Kidney tubule cell (primary cell): ENCODE measurements at places on chromosomes 3 and 15.

DNA sequence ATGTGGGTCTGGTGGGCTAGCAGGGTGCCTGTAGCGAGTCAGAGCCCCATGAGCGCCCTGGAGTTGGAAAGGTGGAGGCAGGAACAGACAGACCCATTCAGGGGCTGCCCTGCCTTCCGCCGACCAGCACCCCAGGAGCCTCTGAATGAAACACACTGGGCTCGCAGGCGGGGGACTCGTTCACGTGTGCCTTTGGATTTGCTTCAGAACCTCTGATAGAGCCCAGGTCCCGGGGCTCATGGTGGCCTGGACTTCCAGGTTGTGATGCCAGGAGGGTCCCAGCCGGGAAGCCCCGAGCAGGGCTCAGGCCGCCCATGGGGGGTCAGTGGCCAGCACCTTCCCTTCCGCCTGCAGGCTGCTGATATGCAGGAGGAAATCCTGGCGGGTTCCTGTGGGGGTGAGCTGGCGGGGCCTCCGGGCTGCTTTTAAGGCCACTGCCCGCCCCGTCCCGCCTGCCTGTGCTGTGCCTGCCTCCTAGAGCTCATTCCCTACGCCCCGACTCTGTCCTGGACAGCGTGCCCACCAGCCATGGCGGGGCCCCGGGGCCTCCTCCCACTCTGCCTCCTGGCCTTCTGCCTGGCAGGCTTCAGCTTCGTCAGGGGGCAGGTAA lies at the start of gene STAB1:
Gene STAB1, plus strand, starts transcription at position 453 of the 610 bp plus-strand sequence. Its CDS starts 76 bp downstream, at position 529.
- no peak for DNase-seq

- DNase-seq, result no peak
Measured at GRCh38 chr15:31255176-31255510, 71.5 kb upstream of the KLF13 start.

DNA sequence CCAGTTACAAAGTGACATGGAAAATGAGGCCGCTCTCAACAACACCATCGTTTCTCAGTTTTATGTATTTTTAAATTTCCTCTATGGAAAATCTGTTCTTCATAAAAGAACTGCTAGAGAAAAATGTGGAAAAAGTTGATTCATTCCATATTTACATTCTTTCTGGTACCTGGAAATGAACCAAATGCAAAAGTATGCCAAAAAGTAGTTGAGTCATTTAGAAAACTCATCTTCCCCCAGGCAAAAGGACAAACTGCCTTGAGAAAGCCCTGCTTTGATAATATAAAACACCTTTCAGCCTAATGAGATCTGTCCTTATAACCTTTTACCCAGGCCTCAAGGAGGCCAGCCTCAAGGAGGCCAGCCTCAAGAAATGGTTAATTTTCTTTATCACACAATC lies 283.0 kb upstream of the VEPH1 start:
- DNase-seq, result peak; percentile 58

GRCh38 chr3:113151461-113152031 lies 59.8 kb upstream of the BOC start:
- peak; percentile 9 for DNase-seq

- no peak for DNase-seq
Measured at GRCh38 chr15:94443186-94443585, 211.8 kb downstream of the MCTP2 start.

GRCh38 chr15:66573348-66573718 lies 7.5 kb upstream of the LCTL start:
- no peak for DNase-seq

DNA sequence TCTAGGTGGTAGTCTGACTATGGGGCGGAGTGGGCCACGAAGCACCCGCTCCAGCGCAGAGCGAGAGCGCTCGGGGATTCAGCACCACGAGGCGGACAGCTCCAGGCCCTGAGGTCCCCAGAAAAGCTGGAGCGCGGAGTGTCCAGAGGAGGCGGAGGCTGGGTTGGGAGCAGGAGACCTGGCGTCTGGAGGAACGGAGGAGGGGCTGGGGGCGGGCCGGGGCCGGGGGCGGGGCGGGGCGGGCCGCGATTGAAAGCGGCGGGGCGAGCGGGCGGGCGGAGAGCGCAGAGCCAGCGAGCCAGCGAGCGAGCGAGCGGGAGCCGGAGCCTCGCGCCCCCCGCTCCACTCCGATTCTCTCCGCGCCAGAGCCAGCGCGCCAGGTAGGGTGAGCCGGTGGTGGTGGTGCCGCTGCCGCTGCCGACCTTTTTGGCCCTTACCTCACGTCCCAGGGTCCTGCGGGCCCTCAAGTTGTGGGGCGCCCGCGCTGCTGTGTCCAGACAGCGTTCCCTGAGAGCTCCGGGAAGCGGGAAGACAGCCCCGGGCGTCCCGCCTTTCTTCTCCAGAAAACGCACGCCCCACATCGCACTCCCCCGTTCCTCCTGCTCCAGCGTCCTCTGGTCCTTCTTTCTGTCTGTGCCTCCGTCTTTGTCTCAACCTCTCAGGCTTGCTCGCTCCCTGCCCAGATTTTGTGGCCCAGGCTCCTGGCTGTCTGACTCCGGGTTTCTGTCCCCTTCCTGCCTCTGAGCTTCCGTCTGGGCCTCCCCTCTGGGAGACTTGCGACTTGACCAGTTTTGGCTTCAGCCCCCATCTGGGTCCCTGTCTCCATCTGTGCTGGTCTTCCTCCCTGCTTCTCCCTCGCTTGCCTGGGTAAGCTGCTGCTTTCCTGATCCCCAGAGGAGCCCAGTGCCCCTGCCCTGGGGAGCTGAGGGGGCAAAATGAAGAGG lies at the start of gene GRM2:
Gene GRM2, plus strand, starts transcription at position 281 of the 944 bp plus-strand sequence. CDS start 1,916 bp downstream, outside the sequence.
- peak; percentile 71 for DNase-seq

GRCh38 chr3:73431183-73431900 lies 193.4 kb downstream of the PDZRN3 start:
- DNase-seq, result no peak

DNA sequence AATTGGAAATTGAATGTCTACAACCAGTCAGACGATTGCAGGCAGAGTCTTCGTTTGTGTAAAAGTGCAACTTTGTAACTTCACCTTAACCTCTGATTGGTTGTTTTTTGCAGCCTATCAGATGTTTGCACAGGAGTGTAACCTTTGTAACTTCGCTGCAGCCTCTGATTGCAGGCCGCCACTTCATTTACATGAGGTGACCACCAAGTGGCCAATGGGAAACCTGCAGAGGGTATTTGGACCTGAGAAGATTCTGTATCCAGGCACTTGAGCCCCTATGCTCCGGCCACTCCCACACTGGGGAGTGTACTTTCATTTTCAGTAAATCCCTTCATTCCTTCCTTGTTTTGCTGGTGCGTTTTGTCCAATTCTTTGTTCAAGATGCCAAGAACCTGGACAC lies 68.1 kb upstream of the PFN2 start:
- peak; percentile 16 for DNase-seq

GRCh38 chr3:18351823-18352744 lies 73.1 kb downstream of the SATB1 start:
- no peak for DNase-seq

DNA sequence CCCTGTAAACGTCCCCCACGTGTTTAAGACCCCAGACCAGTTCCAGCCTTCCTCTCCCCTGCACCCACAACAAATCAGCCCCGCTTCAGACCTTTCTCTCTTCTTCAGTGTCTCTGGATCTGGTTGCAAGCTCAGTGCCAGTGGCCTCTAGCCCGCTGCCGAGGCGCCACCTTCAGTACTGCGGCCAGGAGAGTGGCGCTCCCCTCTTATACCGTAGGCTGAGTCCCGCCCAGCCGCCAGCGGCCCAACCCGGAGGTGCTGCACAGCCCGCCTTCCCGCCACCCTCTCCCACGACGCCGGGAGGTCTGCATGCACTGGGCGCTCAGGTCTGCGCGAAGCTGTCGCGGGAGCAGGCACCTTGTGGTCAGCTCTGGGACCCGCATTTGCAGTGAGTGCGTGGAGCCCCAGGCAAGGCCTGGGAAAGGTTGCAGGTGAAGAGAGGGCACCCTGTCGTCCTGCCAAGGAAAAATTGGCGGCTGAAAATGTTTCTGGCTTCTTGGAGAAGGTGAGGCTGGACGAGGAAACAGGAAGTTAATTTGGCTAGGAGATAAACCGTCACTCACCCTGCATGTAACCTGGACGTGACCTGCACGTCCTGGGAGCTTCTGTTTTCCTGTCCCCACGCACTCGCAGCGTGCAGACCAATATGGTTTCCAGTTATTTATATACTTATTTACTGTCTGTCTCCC lies at the start of gene C2CD4B:
Gene C2CD4B, minus strand, starts transcription at position 182 of the 689 bp plus-strand sequence. CDS start 301 bp downstream, outside the sequence.
- DNase-seq, result peak; percentile 46

GRCh38 chr3:189995129-189995528 lies 125.6 kb downstream of the P3H2 start:
- DNase-seq, result no peak

GRCh38 chr15:64046421-64047153 lies at the start of gene DAPK2:
DAPK2 (minus strand) TSS chr15:64046485; CDS start chr15:64040261, 6,224 bp downstream.
- peak; percentile 73 for DNase-seq

DNA sequence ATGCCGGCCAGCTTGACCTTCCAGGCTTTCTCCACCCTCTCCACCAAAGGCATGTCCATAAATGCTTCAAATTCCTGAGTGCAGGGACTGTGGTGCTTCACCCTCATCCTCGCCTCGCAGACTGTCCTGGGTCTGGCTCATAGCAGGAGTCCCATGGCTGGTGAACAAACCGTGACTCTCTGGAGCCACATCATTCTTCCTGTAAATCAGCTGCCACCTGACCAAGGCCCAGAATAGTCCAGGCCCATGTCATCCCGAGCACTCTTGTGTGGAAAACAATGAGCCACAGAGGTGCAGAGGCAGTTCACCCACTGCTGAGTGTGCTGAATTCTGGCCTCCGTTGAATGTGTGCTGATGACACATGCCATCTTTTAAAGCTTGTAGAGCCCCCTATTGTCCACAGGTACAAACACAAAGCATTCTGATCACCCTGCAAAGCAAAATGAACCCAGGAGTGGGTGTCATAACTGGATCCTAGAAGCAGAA lies 68.6 kb downstream of the ABHD5 start:
- peak; percentile 100 for DNase-seq

DNA sequence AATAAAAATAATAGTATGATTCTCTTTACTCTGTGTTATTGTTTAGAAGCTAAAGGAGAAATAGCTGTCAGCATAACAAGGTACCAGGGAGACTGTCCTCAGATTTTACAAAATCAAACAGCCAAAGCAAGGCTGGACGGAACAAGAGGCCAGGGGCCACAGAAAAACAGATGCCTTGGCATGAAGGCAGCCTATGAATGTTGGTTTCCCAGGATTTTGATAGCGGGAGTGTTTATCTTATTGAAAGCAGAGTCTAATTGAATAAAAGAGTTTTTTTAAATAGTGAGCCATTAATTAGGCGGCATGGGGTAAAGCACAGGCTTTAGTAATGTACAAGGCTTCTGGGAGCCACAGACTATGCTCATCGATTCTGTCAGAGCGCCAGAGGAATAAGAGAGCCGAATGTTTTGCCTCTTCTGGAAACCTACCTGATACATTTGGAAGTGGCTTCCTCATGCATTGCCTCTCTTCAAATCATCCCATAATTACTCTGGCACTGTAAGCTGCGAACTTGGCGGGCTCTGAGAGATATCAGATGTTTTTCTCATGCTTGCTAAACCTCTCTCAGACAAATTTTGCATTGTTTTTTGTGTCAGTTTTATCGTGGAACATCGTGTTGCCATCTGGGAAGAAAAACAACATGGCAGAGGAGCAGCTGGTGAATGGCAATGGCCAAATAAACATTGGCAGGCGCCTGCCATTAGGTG lies 30.4 kb upstream of the TMCO5A start:
- DNase-seq, result no peak

- no peak for DNase-seq
Measured at GRCh38 chr3:71299160-71299559, 284.4 kb downstream of the FOXP1 start.

DNA sequence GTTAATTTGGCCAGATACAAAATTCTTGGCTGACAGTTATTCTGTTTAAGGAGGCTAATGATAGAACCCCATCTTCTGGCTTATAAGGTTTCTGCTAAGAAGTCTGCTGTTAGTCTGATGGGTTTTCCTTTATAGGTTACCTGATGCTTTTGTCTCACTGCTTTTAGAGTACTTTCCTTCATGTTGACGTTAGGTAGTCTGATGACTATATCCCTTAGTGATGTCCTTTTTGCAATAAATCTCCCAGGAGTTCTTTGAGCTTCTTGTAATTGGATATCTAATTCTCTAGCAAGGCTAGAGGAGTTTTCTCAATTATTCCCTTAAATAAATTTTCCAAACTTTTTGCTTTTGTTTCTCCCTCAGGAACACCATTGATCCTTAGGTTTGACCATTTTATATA lies 114.1 kb upstream of the CDIN1 start:
- DNase-seq, result no peak

DNA sequence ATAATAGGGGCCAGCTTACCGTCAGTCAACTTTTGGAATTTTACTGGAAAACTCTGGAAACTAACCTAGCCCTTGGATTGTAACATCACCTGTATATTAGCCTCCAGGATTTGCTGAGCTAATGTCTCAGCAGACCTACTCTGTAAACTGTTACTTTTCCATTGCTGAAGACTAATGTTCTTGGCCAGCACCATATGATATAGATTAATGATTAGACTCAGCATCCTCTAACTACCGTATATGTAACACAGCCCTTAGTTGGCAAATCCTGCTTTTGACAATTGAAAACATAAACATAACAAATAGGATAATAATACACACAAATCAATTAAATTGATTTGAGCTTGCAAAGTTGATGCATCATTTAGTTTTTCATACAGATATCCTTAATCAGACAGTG lies 26.6 kb upstream of the GBE1 start:
- DNase-seq, result no peak

DNA sequence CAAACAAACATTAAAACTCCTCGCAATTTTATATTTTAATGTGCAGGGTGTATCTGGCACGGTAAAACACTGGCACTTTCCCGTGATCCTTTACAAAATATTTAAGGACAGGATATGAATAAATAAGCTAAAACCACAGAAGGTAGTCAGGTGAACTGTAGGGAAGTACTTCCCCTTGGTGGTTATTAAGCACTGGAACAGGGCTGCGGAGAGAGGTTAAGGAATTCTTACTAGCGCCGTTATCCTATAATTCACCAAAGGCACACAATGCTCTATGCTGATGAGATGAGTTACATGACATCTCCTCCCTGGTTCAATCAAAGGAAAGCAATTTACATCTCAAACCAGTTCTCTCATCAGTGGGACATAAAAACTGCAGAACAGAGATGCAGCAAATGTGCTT lies 289.8 kb downstream of the ZBTB20 start:
- DNase-seq, result no peak

DNA sequence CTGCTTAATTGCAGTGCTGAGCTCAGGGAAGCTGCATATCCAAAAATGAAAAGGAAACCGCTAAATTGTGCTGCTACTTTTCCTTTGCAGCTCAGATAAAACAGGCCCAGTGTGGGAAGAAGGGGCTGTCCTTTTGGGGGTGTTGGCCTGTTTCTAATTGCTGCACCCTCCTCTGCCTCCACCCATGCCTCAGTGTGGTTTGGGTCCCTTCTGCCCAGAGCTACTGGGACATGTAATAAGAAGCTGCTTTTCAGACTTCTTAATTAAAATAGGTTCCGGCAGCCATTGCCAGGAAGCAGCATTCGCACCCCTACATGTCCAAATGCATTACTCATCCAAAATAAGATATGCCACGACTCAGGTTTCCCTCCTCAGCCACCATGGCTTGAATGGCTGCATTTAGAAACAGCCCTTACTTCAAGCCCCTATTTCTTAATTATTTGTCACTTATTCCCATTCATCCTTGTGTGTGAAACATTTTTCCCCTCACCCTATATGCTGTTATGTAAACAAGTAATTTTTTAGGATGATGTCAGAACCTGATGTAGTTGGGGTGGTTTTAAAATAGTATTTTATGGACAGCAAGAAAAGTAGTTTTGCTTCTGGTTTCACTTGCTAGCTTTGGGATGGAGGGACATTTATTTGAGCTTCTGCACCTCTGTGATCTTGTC lies 235.9 kb upstream of the CTDSPL start:
- DNase-seq, result no peak
